B cell (primary cell): ENCODE measurements at places on chromosomes 1 and 21. TPM values are rescaled to one million over a fixed set of nuclear protein-coding genes. Genes with fewer than 3 reads are reported as not detected.
A peak's percentile ranks its signal among the peaks of the same experiment; 100 is the strongest.

- H3K4me3 ChIP-seq, result peak overlapping the region; percentile 96
- no peak for DNase-seq
- H3K27ac ChIP-seq, result peak overlapping the region; percentile 90
These were observed 1.7 kb downstream of the PIP5K1A start for GRCh38 chr1:151199873-151200581.

DNA sequence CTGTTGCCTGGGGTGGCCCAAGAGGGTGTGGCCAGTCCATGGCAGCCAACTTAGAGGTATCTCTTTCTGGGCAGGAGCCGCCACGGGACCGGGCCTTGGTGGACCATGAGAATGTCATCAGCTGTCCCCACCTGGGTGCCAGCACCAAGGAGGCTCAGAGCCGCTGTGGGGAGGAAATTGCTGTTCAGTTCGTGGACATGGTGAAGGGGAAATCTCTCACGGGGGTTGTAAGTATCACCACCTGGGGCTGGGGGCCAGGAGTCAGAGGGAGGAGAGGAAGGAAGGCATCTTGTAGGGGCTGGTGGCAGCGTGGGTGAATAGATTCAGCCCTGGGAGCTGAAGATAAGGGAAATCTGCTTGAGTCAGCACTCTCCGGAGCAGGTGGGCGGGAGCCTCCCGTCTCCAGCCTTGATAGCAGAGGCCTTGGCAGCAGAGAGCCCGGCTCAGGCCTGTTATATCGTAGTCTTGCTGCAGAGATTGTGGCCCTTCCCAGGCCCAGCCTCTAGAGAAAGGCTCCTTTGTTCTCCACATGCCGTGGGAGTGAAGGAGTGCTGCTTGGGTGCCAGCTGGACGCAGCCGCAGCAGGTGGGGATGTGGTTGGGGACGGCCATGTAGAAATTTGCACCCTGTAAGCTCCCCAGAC, 25.4 kb downstream of the PHGDH start:
- H3K36me3 ChIP-seq, result no peaks in the 10 kb centered on the region
- H3K4me1 ChIP-seq, result no peaks in the 10 kb centered on the region
- DNase-seq, result no peak
- no peaks in the 10 kb centered on the region for H3K27me3 ChIP-seq

- no peaks in the 10 kb centered on the region for H3K4me1 ChIP-seq
- DNase-seq, result no peak
- H3K27ac ChIP-seq, result no peak overlapping the region
- H3K27me3 ChIP-seq, result no peaks in the 10 kb centered on the region
These were observed 195.7 kb upstream of the RAB4A start for GRCh38 chr1:229075217-229075616.

DNA sequence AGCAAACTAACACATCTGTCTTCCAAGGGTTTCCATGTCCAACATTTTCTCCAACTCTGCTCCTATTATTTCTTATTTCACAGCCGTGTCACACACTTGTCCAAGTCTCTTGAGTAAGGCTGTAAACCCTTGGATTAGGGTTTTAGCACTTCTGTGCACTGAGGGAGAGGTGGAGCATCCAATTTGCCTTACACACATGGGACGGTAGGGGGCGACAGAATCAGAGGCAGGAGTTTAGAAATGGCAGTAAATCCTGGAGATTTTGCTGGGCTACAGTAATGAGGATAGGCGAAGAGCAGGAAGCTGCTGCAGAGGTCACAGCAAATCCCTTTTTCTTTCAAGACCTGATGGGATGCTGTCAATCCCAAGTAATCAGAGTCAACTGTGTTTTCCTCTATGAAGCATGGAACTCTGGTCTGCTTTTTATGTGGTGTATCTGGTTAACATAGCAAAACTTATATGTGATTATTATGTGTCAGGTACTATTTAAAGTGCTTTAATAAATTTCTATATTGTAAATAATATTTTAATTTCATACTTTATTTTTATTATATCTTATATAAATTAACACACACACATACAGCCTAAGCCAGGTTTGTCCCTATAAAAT, 15.4 kb upstream of the LCE5A start:
- no peaks in the 10 kb centered on the region for H3K4me1 ChIP-seq
- no peak overlapping the region for H3K4me3 ChIP-seq
- H3K27me3 ChIP-seq, result no peaks in the 10 kb centered on the region
- H3K36me3 ChIP-seq, result no peaks in the 10 kb centered on the region
- DNase-seq, result no peak

- no peak for DNase-seq
- H3K4me3 ChIP-seq, result no peak within 1 kb of the TSS
- H3K36me3 ChIP-seq, result no peaks in the 10 kb centered on the region
- H3K4me1 ChIP-seq, result peaks cover 2% of the 10 kb centered on the region
- no peaks in the 10 kb centered on the region for H3K27me3 ChIP-seq
These were observed at the start of gene CD2 for GRCh38 chr1:116754198-116754977. TSS of gene CD2 (plus strand) at chr1:116754430. CDS start at chr1:116754493, 63 bp downstream.

Gene NEXN
- total RNA-seq, result 0.39 and 0.81 TPM in 2 replicates

- no peak overlapping the region for H3K4me3 ChIP-seq
- H3K27ac ChIP-seq, result no peak overlapping the region
- no peaks in the 10 kb centered on the region for H3K4me1 ChIP-seq
These were observed 272.3 kb upstream of the ST6GALNAC5 start for GRCh38 chr1:76595024-76595423.

Gene ADAMTS5
- total RNA-seq, result not detected in 2 replicates

Gene LIN28A
- not detected in 2 replicates for total RNA-seq

Gene TADA1
- 12.9 and 13.1 TPM in 2 replicates for total RNA-seq

Gene KIF21B
- total RNA-seq, result 41.6 and 42.0 TPM in 2 replicates

Gene GBP2
- total RNA-seq, result 29.2 and 31.9 TPM in 2 replicates

Gene PTGER3
- 0.22 and 0.27 TPM in 2 replicates for total RNA-seq

DNA sequence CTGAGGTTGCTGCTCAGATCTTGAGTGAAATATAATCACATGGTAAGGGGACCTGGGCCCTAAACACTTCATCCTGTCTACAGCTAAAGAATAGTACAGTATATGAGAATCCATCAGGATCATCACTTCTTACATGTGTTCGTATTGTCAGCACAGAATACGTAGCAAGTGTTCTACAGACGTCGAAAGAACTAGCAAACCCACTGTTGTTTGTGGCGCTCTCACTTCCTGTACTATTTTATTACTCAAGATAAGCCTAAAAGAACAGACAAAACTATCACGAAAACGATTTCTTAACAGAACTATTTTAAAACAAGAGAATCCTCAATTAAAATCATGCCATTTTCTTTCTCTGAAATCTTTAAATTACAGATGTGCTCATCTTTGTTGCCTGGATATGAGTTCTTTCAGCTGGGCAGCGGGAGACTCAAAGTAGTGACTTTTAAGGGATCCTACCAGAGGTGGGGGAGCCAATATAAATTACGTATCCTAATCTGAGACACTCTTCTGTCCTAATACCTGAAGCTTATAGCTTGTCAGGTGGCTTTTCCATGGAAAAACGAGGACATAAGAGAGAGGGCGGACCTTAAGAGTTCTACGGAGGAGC, 724 bp downstream of the ST7L start:
- peak overlapping the region; percentile 97 for H3K4me3 ChIP-seq
- no peaks in the 10 kb centered on the region for H3K27me3 ChIP-seq
- peak; percentile 68 for DNase-seq
- peak overlapping the region; percentile 94 for H3K27ac ChIP-seq
- H3K36me3 ChIP-seq, result no peaks in the 10 kb centered on the region
- peaks cover 31% of the 10 kb centered on the region for H3K4me1 ChIP-seq

DNA sequence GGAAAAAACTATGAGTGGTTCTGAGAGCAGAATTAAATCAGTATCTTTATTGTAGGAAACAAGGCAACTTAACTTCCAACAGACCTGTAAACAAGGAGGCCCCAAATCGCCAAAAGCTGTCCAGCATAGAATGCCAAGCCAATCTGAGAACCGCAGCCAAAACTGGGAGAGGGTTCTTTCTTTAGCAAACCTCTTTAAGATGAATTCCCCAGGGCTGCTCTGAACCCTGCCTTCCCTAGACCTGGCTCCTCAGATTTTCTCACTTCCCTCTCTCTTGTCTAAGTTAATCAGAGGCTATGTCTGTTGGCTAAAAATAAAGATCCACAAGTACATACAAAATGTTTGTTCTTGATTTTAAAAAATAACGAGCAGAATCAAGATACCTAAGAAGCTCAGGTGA, 141.4 kb downstream of the SMYD3 start:
- H3K36me3 ChIP-seq, result no peaks in the 10 kb centered on the region
- H3K27ac ChIP-seq, result no peak overlapping the region
- H3K27me3 ChIP-seq, result no peaks in the 10 kb centered on the region
- no peak for DNase-seq

- no peak overlapping the region for H3K4me3 ChIP-seq
- no peak for DNase-seq
- no peaks in the 10 kb centered on the region for H3K27me3 ChIP-seq
- H3K27ac ChIP-seq, result no peak overlapping the region
- H3K4me1 ChIP-seq, result peaks cover 36% of the 10 kb centered on the region
These were observed 1.5 kb downstream of the MGST3 start for GRCh38 chr1:165632491-165632890.

- H3K27ac ChIP-seq, result no peak overlapping the region
- H3K36me3 ChIP-seq, result no peaks in the 10 kb centered on the region
- peak overlapping the region; percentile 55 for H3K4me3 ChIP-seq
- H3K4me1 ChIP-seq, result peaks cover 19% of the 10 kb centered on the region
- peak; percentile 46 for DNase-seq
These were observed 11.5 kb upstream of the COL16A1 start for GRCh38 chr1:31715087-31715872.

DNA sequence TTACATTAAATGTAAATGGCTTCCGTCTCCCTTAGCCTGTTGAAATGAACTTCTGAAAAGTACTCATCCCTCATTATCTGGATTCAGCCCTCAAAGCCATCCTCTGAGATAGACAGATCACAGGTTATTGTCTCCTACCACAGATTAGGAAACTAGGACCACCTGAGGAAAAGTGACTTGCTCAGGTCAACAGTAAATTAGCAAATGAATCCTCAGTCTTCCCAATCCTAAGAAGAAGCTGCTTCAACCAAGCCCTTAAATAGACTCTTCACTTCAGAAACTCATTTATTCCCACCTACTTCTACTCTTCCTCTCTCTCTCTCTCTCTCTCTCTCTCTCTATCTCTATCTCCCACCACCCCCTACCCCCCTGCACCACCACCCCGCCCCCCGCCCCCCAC, 152.3 kb downstream of the DMRTA2 start:
- no peak for DNase-seq
- no peaks in the 10 kb centered on the region for H3K4me1 ChIP-seq
- no peaks in the 10 kb centered on the region for H3K36me3 ChIP-seq
- H3K27ac ChIP-seq, result no peak overlapping the region

GRCh38 chr1:25022361-25023189, 92.5 kb upstream of the RUNX3 start:
- H3K27me3 ChIP-seq, result no peaks in the 10 kb centered on the region
- DNase-seq, result peak; percentile 98
- peaks cover 67% of the 10 kb centered on the region for H3K4me1 ChIP-seq
- H3K36me3 ChIP-seq, result no peaks in the 10 kb centered on the region
- H3K4me3 ChIP-seq, result no peak overlapping the region
- peak overlapping the region; percentile 97 for H3K27ac ChIP-seq

GRCh38 chr21:28336314-28336713, 656.4 kb downstream of the LTN1 start:
- H3K27ac ChIP-seq, result no peak overlapping the region
- no peaks in the 10 kb centered on the region for H3K36me3 ChIP-seq
- H3K27me3 ChIP-seq, result no peaks in the 10 kb centered on the region
- H3K4me3 ChIP-seq, result no peak overlapping the region

GRCh38 chr1:43352881-43353280, 5.9 kb upstream of the CDC20 start:
- no peaks in the 10 kb centered on the region for H3K36me3 ChIP-seq
- no peaks in the 10 kb centered on the region for H3K27me3 ChIP-seq
- H3K4me3 ChIP-seq, result no peak overlapping the region
- H3K27ac ChIP-seq, result no peak overlapping the region
- peaks cover 6% of the 10 kb centered on the region for H3K4me1 ChIP-seq
